ENCODE measurements at places on chromosomes 5 and 9. TPM values are rescaled to one million over a fixed set of nuclear protein-coding genes. Genes with fewer than 3 reads are reported as not detected.
A peak's percentile ranks its signal among the peaks of the same experiment; 100 is the strongest.

The FAM78A gene
- total RNA-seq, result 3.9 TPM

- no peak for DNase-seq
Observed at GRCh38 chr5:125485771-125486170, 739.3 kb upstream of the ZNF608 start.

DNA sequence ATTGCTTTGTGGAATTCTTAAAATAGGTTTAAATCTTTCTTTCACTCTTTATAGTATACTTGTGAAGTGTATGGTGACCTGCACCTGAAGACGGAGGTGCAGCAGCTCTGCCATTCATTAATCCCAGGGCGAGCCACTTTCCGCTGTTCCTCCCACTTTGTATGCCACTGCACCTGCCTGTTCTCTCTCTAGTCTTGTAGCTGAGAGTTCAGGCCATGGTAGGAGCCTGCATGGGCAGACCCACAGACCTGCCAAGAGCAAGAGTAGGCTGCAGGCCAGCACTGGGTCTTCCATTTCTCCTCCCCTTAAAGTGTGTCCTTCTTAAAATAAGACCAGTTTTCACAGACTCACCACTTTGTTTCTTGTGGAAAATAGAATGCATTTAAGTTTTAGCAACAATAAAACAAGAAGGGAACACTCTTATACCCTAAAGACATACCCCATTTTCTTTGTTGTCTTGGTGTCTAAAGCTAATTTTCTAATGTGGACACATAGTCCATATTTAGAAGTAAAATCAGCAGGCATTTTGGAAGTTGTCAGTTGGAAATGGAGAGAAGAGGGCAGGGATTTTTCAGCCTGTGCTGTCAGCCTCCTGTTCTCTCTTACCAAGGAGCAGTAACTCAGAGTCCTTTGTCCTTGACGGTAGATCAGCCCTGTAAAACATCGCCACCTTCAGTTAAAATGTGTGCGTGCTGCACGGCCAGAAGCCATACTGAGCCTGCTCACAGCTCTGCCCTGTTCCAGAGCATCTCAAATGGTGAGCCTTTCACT is 103.2 kb downstream of the SNCAIP start:
- peak; percentile 54 for DNase-seq

DNA sequence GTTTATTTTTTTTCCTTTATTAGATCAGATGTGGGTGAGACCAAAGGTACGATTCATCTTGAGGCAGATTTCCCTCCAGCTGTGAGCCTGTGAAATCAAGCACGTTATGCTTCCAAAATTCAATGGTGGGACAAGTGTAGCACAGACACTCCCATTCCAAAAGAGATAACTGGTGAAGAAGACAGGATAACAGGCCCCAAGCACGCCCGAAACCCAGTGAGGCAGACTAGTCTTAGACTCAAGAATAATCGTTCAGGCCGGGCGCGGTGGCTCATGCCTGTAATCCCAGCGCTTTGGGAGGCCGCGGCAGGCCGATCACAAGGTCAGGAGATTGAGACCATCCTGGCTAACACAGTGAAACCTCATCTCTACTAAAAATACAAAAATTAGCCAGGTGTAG is 36.8 kb upstream of the COL5A1 start:
- DNase-seq, result no peak

- no peak for DNase-seq
Observed at GRCh38 chr9:16787724-16788123, 82.7 kb downstream of the BNC2 start.

Data from pancreas (tissue), 10 donors.